ENCODE measurements at places on chromosomes 4 and X. TPM values are rescaled to one million over a fixed set of nuclear protein-coding genes. Genes with fewer than 3 reads are reported as not detected.

DNA sequence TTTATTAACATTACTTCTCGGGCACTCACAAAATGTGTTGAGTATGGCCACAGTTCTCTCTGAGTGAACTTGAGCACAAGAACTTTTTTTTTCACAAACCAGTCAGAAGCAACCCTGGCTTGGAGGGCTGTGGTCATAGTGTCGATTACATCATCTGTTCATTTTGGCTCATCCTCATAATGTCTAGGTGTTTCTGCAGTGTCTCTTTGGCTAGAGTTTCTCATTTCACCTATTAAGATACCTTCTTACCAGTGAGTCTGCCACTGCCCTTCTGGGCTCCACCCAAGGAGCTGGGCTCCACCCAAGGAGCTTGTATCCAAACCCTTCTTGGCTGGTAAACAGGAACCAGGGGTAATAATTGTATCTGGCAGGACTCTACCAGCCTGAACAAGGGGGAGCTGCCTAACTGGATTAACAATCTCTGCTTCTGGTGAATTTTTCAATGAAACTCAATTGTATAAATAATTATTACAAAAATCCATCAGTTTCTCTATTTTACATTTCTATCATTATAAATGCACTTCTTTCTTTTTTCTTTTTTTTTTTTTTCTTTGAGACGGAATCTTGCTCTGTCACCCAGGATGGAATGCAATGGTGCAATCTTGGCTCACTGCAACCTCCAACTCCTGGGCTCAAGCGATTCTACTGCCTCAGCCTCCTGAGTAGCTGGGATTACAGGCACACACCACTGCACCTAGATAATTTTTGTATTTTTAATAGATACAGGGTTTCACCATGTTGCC, 667.7 kb upstream of the SLIT2 start:
- DNase-seq = no peak

DNA sequence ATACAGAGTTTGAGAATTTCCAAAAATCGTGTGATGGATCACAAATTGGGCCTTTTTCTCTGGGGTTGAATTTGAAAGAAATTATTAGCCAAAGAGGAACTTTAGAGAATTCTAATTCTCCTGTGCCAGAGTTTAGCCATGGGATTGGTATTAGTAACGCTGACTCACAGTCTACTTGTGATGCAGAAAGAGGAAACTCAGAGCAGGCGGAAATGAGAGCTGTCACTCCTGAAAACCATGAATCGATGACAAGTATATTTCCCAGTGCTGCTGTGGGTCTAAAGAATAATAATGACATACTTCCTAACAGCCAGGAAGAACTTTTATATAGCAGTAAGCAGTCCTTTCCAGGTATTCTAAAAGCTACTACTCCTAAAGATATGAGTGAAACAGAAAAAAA, 64.9 kb downstream of the N4BP2 start:
- no peak for DNase-seq

Gene PHOX2B
- polyA plus RNA-seq = not detected

DNA sequence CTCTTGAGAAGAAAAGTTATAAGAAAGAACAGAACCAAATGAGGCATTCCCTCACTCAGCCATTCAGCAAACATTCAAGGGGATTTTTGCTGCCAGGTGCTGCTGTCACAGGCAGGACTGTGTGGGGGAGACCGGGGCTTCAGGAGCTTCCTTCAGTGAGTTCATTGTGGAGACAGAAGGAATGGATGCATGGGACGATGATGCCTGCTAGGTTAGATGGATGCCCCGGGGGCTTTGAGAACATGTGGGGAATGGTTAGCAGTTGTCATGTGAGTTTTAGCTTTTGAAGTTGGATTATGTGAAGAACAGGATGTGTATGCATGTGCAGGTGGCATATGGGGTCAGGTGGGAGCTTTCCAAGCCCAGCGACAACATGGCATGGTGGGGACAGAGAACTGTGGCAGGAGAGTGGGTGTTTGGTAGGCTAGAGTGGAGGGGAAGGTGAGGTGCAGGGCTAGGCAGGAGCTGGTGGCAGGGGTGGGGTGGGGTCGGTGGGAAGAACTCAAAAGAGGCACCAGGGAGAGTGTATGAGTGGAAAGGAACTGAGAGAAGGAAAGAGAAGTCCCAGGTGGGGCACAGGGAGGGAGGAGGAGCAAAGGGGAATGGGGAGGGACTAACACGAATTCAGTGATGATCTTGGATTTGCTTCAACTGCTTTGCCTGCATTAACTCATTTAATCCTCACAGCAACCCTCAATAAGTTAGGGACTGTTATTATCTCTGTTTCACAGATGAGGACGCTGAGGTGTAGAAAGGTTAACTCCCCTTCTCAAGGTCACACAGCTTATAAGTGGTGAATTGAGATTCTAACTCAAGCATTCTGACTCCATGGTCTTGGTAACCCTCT, 8.4 kb downstream of the DCUN1D4 start:
- DNase-seq = no peak

Gene MAGEA2
- not detected for polyA plus RNA-seq

- no peak for DNase-seq
Observed at GRCh38 chrX:12758291-12758690, 32.9 kb upstream of the PRPS2 start.

DNA sequence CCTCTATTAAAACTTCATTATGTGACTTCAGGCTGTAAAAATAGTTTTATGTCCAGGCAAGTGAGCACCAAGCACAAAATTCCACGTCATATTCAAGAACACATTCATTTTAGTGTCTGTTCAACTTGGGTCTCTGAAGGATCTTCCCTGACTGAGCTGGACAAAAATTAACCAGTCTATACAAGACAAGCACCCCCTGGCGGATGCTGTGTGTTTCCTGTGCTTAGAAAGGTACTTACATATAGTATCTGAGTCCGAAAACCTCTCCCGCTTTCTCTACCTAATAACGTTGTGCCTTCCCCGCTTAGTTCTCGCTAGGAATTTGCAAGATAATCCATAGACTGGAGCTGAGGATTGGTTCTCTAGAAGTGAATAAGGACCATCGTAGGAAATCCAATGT, 2214.5 kb upstream of the TENM3 start:
- DNase-seq = no peak

Gene CXCR3
- polyA plus RNA-seq = 72.7 TPM

- peak; percentile 57 for DNase-seq
Observed at GRCh38 chr4:39045827-39046221, 13.6 kb upstream of the TMEM156 start.

DNA sequence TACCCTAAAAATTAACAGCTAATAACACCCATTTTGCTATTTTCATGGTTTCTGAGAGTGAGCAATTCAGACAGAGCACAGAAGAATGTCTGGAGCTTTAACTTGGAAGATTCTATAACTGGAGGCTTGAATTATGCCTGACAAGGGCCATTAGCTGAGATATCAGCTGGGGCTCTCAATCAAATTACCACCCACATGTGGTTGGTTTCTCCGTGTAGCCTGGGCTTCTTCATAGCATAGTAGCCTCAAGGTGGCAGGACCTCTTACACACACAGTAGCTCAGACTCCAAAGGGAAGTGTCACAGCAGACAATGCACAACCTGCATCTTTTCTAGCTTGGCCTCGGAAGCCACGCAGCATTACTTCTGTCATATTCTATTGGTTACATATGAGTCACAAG, 127.3 kb downstream of the EFHC2 start:
- no peak for DNase-seq

DNA sequence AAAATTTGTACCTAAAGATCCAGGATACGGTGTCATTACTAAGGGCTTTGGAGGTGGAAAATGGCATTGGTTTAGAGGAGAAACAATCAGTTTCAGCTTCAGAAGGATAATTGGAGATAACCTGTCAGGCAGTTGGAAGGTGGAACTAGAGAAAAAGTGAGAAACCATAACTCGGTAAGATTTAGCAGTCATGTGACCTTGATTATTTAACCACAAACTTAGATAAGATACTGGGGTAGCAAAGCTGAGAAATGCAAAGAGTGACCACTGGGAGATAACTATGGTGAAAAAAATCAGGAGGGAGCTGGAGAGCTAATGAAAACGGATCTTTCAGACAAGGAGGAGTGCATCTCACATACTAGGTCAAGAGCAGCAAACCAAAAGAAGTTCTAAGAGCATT, 58.3 kb upstream of the SMARCA5 start:
- DNase-seq = no peak

- DNase-seq = peak; percentile 38
Observed at GRCh38 chr4:7761720-7762119, 177.9 kb downstream of the AFAP1 start.

- no peak for DNase-seq
Observed at GRCh38 chr4:127355743-127356142, 277.0 kb upstream of the INTU start.

Gene RBM3
- polyA plus RNA-seq = 203 TPM

DNA sequence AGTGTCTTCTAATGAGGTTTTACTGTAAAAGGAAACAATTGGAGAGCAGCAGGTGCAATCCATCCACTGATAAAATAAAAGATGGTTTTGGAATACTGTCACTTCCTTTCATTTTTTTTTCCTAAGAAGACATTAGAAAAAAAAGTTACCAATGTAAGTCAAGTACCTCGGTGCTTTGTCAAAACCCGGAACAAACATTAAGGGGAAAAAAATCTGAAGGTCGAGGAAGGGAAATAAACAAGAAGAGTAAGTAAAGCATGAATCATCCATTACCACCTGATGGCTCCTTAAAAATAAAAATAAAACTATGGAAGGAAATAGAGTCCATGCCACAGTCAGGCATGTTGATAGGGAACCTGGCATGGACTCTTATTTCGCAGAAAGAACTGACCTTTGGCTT, 15.3 kb upstream of the XPNPEP2 start:
- DNase-seq = no peak

DNA sequence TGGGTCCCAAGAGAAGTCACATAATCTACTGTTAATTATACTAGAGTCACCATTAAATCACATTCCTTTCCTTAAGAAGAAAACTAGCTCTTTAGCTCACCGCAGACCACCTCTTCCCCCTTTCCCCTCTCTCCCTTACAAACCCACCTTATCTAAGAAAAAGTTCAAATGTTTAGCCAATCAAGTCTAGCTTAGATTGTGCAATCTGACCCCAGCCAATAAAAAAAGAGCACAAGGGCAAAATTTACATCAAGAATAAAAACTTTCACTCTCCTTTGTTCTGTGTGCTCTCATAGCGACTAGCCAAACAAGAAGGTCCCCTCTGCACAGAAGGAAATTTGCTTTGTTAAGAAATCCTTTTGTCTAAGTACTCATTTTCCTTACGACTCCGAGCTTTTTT, 76.3 kb downstream of the TMEM156 start:
- no peak for DNase-seq

GRCh38 chr4:128868758-128869157, 59.3 kb downstream of the JADE1 start:
- no peak for DNase-seq

GRCh38 chrX:153725832-153726285, 1.2 kb downstream of the ABCD1 start:
- no peak for DNase-seq

DNA sequence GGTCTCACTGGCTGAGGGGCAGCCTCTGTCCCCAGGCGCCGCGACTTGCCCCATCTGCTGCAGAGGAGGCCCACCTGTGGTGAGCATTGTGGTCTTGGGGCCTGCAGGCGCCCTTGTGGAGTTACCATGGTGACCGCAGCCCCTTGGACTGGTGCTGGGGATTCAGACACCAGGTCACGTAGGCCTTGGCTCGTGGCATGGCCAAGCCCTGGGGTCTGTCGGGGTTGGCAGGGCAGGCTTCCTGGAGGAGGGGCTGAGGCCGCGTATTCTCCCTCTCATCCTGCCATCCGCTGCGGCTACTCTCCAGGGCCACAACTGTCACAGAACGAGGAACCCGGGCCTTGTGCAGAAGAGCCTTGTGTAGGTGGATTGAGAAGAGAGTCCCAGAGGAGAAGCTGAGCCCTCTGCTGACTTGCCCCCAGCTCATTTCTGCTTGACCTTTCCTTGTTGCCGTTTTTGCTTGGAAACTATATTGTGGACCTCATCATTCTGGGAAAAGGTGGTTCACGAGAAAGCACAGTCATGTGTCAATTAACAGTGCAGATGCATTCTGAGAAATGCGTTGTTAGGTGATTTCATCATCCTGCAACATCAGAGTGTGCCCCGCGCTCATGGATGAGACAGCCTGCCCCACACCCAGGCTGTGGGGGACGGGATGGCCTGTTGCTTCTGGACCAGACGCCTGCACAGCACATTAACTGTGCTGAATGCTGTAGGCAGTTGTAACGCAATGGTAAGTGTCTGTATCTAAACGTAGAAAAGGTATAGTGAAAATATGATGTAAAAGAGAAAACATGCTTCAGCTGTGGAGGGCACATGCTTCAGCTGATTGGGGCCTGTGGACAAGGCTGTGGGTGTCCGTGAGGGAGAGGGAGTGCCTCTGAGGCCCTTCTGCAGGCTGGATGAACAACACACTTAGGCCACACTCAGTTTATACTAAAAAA, 38.5 kb downstream of the TRMT44 start:
- no peak for DNase-seq

DNA sequence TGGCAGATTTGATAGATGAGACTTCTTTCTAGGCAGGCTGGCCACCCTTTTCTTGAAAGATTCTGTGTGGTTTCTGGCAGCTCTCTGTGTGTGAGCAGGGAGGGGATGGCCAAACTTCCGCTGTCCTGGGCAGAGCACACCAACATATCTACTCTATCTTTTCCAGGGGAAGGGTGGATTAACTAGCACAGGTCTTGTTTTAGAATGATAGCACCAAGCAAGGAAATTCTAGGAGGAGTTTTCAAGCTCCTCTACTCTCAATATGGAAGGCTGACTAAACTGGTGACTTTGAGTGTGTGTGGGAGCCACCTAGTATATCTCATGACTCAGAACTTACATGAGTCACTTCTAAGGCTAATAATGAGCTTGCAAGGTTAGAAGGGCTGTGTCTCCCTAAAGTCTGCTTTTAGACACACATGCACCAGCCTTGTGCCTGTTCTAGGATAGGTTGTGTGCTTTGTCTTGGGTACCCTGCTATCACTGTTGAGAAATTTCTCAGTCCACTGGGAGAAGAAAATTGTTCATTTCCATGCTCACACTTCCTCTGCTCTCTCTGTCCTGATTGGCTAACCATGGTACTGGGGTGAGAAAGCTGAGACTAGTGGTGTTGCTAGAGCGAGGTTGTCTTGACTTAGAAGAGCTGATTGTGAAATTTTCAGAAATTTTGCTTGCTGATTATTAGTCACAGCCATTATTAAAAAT, 72.9 kb downstream of the YIPF6 start:
- DNase-seq = no peak

DNA sequence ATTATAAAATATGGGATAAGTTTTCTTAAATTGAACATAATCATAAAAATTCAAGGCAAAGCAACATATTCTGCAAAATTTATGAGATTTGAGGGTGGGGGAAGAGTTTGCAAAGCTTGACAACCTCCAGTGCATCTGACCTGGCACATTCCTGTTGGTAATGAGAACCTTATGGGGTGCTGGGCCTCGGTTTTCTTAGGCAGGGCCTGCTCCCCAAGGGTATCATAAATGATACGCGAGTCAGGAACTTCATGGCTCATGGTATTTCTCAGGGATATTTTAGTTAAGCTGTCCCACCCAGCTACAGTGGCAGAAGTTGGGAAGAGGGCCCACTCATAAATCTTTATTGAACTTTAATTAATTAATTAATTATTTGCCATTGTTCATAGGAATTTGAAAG, 13.2 kb downstream of the AFF2 start:
- DNase-seq = no peak

- no peak for DNase-seq
Observed at GRCh38 chrX:29172880-29173279, 585.6 kb downstream of the IL1RAPL1 start.

Gene SMIM31
- not detected for polyA plus RNA-seq

Gene HPGD
- polyA plus RNA-seq = 48.3 TPM

GRCh38 chrX:150621652-150622051, 53.2 kb downstream of the MTM1 start:
- no peak for DNase-seq

Gene ADAM29
- polyA plus RNA-seq = 0.34 TPM

GRCh38 chrX:54248309-54248708, 65.3 kb upstream of the FAM120C start:
- DNase-seq = no peak

GRCh38 chrX:19373351-19373891, 29.7 kb downstream of the PDHA1 start:
- no peak for DNase-seq

Data from CD4-positive, CD25-positive, alpha-beta regulatory T cell (primary cell).